Subcutaneous adipose tissue (tissue), 4 donors: ENCODE measurements at places on chromosomes 12 and 14. TPM values are rescaled to one million over a fixed set of nuclear protein-coding genes. Genes with fewer than 3 reads are reported as not detected.

CAPZA3 gene
- total RNA-seq = not detected

ASPG gene
- 1.5 TPM for total RNA-seq

PLEKHG7 gene
- not detected for total RNA-seq

MSI1 gene
- not detected for total RNA-seq

STX2 gene
- total RNA-seq = 35.9 TPM

WSCD2 gene
- total RNA-seq = 0.49 TPM

CLEC4C gene
- not detected for total RNA-seq

FOXA1 gene
- total RNA-seq = not detected

RIN3 gene
- total RNA-seq = 23.2 TPM

PTGER2 gene
- total RNA-seq = 9.9 TPM
